Naive B cell (primary cell): ENCODE measurements at places on chromosomes 3 and 15. TPM values are rescaled to one million over a fixed set of nuclear protein-coding genes. Genes with fewer than 3 reads are reported as not detected.

PLCB2 gene
- polyA plus RNA-seq = 22.6 TPM

CYP8B1 gene
- not detected for polyA plus RNA-seq

MYZAP gene
- 11.4 TPM for polyA plus RNA-seq

GOLGA8J gene
- not detected for polyA plus RNA-seq

EXD1 gene
- polyA plus RNA-seq = not detected

PLAAT1 gene
- polyA plus RNA-seq = not detected

RLBP1 gene
- not detected for polyA plus RNA-seq

OXTR gene
- polyA plus RNA-seq = not detected

GPR87 gene
- not detected for polyA plus RNA-seq

AGTR1 gene
- polyA plus RNA-seq = not detected

IL17RE gene
- polyA plus RNA-seq = not detected

TM4SF1 gene
- not detected for polyA plus RNA-seq

TMEM87A gene
- polyA plus RNA-seq = 49.7 TPM

SLC28A1 gene
- polyA plus RNA-seq = not detected

SPESP1 gene
- not detected for polyA plus RNA-seq

PLSCR5 gene
- not detected for polyA plus RNA-seq

WDR72 gene
- polyA plus RNA-seq = not detected

ATP13A5 gene
- not detected for polyA plus RNA-seq

SLC28A2 gene
- polyA plus RNA-seq = not detected

IQCH gene
- polyA plus RNA-seq = 0.23 TPM

HTR3E gene
- polyA plus RNA-seq = not detected

GREM1 gene
- polyA plus RNA-seq = not detected

PPM1L gene
- polyA plus RNA-seq = 2.3 TPM

ABCC5 gene
- polyA plus RNA-seq = 11.8 TPM

TMCO5A gene
- polyA plus RNA-seq = not detected

ERC2 gene
- polyA plus RNA-seq = not detected

XPC gene
- 21.7 TPM for polyA plus RNA-seq

C3orf85 gene
- polyA plus RNA-seq = not detected

SLC24A1 gene
- 3.7 TPM for polyA plus RNA-seq

HGD gene
- polyA plus RNA-seq = 0.42 TPM

PIF1 gene
- not detected for polyA plus RNA-seq

KCNH8 gene
- 3.5 TPM for polyA plus RNA-seq

CHST14 gene
- 1.4 TPM for polyA plus RNA-seq

LTF gene
- not detected for polyA plus RNA-seq

CYP11A1 gene
- not detected for polyA plus RNA-seq

MUSTN1 gene
- polyA plus RNA-seq = not detected

SLC9C1 gene
- polyA plus RNA-seq = not detected

CEP97 gene
- polyA plus RNA-seq = 4.1 TPM

CELSR3 gene
- polyA plus RNA-seq = not detected

OR5K2 gene
- polyA plus RNA-seq = not detected

C3orf33 gene
- polyA plus RNA-seq = 1.6 TPM

PIGZ gene
- 0.45 TPM for polyA plus RNA-seq

CNBP gene
- polyA plus RNA-seq = 1,040 TPM
